ENCODE measurements at places on chromosomes 7 and 10. TPM values are rescaled to one million over a fixed set of nuclear protein-coding genes. Genes with fewer than 3 reads are reported as not detected.

Gene NPTX2
- 144 TPM for total RNA-seq

Gene ASB15
- not detected for total RNA-seq

Gene ZNF727
- 7.8 TPM for total RNA-seq

DNA sequence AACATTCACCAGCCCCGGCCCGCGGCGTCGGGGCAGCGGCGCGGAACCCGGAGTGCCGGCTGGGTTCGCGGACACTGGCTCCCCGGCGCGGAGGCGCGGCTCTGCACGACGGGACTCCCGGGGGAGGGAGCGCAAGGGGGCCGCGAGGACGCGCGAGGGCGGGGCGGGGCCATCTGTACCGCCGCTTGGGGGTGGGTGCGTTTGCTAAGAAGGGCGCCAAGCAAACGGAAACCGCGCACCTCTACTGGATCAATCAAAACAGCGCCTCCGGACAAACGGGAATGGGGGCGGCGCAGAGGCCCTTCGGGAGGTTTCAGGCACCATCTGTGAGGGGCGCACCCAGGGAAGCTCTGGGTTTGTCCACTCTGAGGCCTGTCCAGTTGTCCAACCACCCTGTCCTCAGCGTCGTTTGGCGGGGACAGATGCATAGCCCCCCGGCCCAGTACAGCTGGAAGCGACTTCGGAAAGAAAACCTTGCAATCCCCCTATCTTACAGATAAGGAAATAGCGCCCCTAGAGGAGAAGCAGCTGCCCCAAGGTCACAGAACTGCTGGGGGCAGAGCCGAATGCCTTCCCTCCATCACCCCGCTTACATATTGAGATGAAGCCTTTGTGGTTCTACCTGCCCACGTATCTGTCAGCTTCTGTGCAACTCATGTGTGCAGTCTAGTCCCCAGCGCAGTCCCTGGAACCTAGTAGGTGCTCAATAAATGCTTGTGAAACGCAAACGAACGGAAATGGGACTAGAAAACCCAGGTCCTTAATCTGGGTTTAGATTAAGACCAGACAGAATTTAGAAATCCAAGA lies 10.7 kb upstream of the SLIT1 start:
- DNase-seq: peak; percentile 52
- no peaks in the 10 kb centered on the region for H3K36me3 ChIP-seq
- peak overlapping the region; percentile 82 for H3K27ac ChIP-seq
- H3K4me3 ChIP-seq: peak overlapping the region; percentile 36
- no peaks in the 10 kb centered on the region for H3K4me1 ChIP-seq
- no peaks in the 10 kb centered on the region for H3K27me3 ChIP-seq

GRCh38 chr7:127629268-127629854 lies 11.4 kb upstream of the PAX4 start:
- H3K27me3 ChIP-seq: no peaks in the 10 kb centered on the region
- no peaks in the 10 kb centered on the region for H3K36me3 ChIP-seq
- no peak for DNase-seq
- no peak overlapping the region for H3K27ac ChIP-seq
- H3K4me1 ChIP-seq: no peaks in the 10 kb centered on the region

DNA sequence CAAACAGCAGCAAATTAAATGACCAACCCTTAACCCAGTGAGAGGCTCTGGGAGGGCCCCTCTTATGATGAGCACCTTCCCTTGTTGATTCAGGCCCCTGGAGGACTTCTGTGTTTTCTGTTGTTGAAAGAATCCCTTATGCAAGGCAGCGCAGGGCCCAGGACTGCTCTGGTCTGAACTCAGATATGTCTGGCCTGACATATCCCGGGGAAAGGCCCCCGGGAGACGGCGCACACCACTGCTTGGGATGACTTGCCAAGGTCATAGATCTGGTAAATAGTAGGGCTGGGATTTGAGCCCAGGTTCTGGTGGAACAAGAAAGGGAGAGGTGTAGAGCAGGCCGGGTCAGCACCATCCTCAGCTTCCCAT lies 124.0 kb downstream of the AOAH start:
- DNase-seq: no peak
- H3K36me3 ChIP-seq: no peaks in the 10 kb centered on the region
- no peak overlapping the region for H3K4me3 ChIP-seq
- no peaks in the 10 kb centered on the region for H3K27me3 ChIP-seq
- no peak overlapping the region for H3K27ac ChIP-seq

Data from prostate gland (tissue), 2 donors.